ENCODE measurements at places on chromosomes 3 and 15.

- no peak for DNase-seq
Observed at GRCh38 chr15:48463366-48463880, 132.2 kb downstream of the DUT start.

GRCh38 chr15:38795471-38796245 is 231.0 kb upstream of the RASGRP1 start:
- no peak for DNase-seq

DNA sequence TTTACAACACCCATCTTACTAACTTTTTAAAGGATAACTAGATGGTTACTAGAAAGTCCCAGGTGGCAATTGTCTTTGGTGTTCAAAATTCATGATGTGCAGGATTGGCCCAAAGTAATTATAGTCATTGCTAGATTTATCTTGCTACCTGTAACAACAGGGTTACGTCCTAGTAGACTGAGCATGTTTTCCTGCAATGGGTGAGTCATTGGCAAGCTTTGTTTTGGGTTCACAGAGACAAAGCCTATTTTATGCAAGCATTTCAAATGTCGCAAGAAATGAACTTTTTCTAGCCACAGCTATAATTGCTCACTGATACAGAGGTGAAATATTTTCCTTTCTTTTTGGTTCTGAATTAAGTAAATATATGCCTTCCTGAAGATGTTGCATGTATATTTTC is 267.6 kb downstream of the AGBL1 start:
- DNase-seq = no peak

DNA sequence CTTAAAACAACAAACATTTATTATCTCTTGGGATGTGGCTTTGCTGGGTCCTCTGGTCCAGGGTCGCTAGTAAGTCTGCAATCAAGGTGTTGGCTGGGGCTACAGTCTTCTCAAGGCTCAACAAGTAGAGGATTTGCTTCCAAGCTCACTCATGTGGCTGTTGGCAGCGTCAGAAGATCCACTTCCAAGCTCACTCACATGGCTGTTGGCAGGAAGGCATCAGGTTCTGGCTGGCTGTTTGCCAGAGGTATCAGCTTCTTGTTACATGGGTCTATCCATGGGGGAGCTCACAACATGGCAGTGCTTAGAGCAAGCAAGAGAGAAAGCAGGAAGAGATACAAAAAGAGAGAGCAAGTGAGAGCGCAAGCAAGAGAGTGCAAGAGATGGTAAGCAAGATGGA is 15.0 kb upstream of the BNC1 start:
- DNase-seq = no peak

GRCh38 chr3:196207159-196207832 is 3.9 kb downstream of the ZDHHC19 start:
- no peak for DNase-seq

- DNase-seq = no peak
Observed at GRCh38 chr15:87454860-87455259, 801.7 kb downstream of the NTRK3 start.

- no peak for DNase-seq
Observed at GRCh38 chr3:41080141-41080540, 119.2 kb upstream of the CTNNB1 start.

GRCh38 chr3:113249601-113250000 is 38.2 kb downstream of the BOC start:
- DNase-seq = no peak

- no peak for DNase-seq
Observed at GRCh38 chr3:14794435-14794834, 24.3 kb upstream of the FGD5 start.

- no peak for DNase-seq
Observed at GRCh38 chr15:80590761-80591355, 104.3 kb upstream of the ABHD17C start.

DNA sequence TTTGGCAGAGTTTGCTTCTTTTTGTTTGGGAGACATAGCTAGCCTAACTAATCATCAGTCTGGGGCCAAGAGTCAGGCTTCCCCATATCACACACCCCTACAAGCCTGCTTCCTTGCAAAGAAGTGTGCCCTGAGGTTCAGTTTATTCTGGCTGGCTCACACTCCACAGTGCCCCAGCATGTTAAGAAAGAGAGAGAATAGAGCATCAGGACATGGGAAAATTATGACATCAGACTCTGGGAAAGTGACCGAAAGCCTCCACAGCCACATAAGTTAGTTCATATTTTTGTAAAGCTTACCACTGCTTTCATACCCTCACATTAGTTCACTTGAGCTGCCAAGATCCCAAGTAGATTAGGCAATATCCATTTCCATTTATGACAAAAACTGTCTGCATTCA is 63.0 kb upstream of the CFAP161 start:
- peak; percentile 82 for DNase-seq

DNA sequence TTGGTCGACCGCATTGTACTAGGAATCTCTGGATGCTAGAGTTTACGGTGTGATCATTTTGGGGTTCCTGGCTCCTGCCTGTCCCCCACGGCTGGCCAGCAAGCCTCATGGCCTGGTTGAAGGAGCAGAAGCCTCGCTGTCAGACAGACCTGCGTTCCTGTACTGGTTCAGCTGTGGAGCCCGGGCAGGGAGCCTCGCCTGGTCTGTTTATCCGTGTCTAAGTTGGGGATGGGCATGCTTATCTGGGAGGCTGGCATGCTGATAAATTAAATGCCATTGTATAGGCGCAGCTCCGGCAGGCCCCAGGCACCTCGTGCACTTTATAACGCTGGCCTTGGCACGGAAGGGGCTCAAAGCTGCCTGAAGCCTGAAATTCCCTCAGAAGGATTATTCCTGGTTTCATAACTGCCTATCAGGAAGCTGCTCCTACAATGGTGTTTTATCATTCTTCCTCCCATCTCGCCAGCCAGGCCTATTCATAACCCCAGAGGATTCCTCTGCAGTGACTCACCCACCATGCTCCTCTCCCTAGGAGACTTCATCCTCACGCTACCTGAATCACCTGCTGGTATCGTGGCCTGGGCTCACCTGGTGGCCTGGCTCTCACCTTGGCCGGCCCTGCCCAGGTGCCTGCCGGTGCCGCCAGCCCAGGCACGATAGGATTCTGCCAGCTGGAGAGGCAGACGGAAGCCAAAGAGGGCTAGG is 110.9 kb downstream of the ASB7 start:
- no peak for DNase-seq

GRCh38 chr3:168617658-168618057 is 521.9 kb upstream of the GOLIM4 start:
- no peak for DNase-seq

DNA sequence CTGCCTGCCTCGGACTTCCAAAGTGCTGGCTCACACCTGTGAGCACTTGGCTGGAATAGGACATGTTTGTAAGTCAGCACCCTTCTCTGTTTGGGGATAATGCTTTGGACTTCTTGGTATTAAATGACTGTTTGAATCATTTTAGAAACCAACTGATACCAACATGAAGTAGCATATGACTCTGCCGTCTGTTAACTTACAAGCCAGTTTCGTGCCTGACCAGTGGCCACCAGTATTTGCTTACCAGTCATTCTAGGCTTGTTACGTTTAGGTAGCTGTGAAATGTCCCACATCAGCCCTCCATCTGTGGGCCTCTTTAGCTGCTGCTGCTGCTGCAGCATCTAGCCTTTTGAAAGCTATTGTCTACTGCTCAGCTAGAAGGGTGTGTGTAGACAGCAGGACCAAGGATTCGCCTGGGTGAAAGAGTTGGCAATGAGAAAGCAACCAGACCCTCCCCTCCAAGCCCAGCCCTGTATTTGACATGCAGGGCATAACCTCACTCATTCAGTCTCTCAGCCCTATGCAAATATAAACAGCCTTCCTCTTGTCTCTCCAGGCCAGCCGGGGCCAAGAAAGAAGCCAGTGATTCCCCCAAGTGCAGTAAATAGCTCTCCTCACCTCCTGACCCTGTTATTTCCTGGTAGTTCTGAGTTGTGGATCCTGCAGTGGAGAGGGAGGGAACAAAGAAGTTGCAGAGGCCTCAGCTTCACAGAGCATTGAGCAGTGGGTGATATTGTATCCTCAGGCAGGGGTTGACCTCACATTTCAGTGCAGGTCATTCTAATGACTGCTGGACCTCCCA is 51.0 kb downstream of the NKIRAS1 start:
- peak; percentile 12 for DNase-seq

- no peak for DNase-seq
Observed at GRCh38 chr3:14137445-14137844, 12.6 kb downstream of the TMEM43 start.

DNA sequence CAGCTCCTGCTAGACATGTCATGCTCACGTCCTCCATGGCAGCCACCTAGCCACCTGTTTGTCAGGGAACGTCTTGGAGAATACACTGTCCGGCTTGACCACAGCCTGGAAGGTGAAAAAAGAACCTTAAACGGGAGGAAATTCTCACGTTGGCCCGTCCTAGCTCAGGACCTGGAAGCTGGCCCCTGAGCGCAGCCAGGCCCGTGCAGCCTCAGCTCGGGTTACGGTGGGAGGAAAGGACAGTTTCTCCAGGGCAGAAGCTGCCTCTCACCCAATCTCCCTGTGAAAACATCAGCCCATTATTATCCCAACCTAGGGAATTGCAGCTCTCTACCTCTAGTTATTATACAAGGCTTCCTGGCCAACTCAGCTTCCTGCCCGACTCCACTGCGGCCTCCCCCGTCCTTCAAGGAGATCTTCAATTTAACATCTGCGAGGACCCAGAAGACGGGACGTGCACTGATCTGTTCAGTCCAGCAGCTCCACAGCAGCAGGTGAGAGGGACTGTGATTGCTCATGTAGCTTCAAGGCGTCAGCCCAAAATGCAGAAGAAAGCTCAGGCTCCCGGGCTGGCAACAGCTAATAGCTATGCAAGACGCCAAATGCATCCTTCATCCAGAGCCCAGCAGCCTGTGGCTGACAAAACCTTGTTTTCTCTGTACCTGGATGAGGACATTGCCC is 84.7 kb downstream of the ADAMTS17 start:
- DNase-seq = no peak

GRCh38 chr3:177597311-177598096 is 400.2 kb upstream of the TBL1XR1 start:
- DNase-seq = peak; percentile 89

DNA sequence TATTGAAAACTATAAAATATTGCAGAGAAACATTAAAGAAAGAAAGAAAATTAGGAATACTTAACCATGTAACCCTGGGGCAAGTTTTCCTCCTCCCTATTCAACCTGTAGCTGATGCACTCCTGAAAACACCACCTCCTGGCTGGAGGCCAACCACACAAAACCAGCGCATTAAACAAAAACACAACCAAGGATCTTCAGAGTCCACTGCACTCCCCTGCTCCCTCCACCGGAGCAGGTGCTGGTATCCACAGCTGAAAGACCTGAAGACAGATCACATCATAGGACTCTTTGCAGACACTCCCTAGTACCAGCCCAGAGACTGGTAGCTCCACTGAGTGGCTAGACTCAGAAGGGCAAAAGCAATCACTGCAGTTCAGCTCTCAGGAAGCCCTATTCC is 13.6 kb upstream of the ADAMTS17 start:
- DNase-seq = no peak

GRCh38 chr15:66161108-66161507 is 92.4 kb downstream of the MEGF11 start:
- no peak for DNase-seq

DNA sequence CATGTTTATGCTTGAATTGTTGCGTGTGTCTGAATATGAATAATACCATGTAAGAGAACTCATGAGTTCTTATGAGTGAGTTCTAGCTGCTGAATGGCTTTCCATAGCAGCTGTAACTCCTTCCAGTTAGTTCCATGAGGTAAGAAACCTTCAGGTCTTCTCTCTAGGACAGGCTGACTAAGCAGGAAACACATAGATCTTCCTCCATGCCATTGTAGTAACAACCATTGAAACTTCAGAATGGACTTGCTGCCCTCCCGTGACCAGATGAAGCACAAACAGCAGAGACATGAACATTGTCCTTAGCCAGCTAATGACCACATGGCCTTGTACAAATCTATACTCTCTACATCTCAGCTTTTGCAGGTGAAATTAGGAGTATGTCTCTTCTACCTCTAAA is 200.0 kb downstream of the ZNF385D start:
- DNase-seq = no peak

- DNase-seq = no peak
Observed at GRCh38 chr3:47012342-47013230, 33.1 kb downstream of the NBEAL2 start.

GRCh38 chr3:13122081-13123012 is 49.1 kb upstream of the IQSEC1 start:
- DNase-seq = no peak

- DNase-seq = no peak
Observed at GRCh38 chr3:107361633-107362032, 15.6 kb upstream of the CCDC54 start.

GRCh38 chr15:77991029-77991406 is 86.5 kb downstream of the TBC1D2B start:
- DNase-seq = no peak

GRCh38 chr15:69999392-70000085 is 98.2 kb downstream of the TLE3 start:
- DNase-seq = no peak

- no peak for DNase-seq
Observed at GRCh38 chr3:81789691-81790090, 28.2 kb upstream of the GBE1 start.

DNA sequence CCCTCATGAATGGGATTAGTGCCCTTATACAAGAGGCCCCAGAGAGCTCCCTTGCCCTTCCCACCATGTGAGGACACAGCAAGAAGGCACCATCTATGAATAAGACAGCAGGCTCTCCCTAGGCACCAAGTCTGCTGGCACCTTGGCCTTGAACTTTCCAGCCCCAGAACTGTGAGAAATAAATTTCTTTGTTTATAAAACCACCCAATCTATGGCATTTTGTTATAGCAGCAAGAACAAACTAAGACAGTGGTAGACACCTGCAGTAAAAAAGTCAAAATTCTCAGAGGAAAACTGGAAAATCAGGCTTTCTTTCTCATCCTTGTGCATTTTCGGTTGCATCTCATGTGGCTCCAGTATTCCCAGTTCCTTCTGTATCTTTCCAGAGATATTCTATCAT is 90.3 kb downstream of the LSM3 start:
- DNase-seq = no peak

DNA sequence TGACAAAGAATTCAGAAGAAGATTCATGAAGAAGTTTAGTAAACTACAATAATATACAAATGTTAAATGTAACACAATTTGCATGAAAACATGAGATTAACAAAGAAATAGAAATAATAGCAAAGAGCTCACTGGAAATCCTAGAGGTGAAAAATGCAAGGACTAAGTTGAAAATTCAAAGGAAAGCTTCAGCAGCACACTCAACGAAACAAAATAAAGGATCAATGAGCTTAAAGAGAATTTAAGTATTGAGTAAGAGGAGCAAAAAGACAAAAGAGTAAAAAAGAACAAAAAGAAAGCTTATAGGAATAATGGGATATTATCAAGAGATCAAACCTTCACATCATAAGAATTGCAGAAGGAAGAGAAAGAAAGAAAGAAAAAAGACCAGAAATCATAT is 583.8 kb upstream of the NECTIN3 start:
- no peak for DNase-seq

GRCh38 chr15:99504823-99505551 is 60.8 kb upstream of the MEF2A start:
- no peak for DNase-seq

DNA sequence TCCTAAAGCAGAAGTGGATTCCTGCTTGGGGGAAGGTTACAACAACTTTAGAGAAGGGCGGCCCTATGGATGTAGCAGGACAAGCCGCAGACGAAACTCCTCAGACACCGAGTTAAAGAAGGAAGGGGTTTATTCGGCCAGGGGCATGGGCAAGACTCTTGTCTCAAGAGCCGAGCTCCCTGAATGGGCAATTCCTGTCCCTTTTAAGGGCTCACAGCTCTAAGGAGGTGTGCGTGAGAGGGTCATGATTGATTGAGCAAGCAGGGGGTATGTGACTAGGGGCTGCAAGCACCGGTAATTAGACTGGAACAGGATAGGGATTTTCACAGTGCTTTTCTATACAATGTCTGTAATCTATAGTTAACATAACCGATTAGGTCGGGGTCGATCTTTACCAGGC is 879 bp upstream of the PDHB start:
- no peak for DNase-seq

Measured in stromal cell of bone marrow (primary cell).